ENCODE measurements at places on chromosomes 13 and 19.

GRCh38 chr13:21971662-21972621 lies 301.1 kb downstream of the FGF9 start:
- DNase-seq, result no peak

- no peak for DNase-seq
Measured at GRCh38 chr19:51111606-51112005, 3.4 kb upstream of the CTU1 start.

DNA sequence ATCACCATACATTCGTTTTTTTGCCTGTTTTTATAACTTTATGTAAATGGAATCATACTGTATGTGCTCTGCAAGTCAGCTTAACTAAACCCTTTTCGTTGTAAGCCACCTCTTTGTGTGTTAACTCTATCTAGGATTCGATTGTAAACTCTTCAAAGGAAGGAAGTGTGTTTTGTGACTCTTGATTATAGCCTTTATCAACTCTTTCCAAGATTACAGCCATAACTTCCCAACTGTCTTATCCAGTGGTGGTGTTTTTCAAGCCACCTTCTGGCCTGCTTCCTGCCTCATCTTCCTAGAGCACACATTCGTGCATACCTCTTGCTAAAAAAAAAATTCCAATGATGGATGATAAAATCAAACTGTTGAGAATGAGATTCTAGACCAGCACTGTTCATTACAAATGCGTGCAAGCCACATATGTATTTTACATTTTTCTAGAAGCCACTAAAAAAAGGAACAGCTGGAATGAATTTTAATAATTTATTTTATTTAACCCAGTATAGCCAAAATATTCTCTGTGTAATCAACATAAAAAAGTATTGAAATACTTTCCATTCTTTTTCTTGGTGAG lies 12.0 kb upstream of the FBXL3 start:
- no peak for DNase-seq

GRCh38 chr13:44814161-44814560 lies 175.1 kb downstream of the NUFIP1 start:
- DNase-seq, result no peak

DNA sequence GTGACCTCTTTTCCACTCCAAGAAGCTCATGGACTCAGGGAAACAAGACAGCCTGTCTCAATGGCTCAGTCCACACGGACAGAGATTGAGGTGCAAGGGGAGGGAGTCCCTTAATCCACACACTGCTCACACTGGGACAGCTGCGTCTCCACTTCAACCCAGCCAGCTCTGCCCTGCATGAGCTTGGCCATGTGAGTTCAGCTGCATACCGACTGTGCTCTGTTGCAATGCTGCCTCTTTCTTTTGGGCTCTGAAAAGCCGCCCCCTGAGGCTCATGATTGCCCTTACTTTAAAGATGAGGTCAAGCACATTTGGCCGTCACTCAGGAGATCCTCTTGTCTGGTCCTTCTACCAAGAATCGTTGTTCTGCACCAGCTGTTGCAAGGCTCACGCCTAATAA lies 64.8 kb upstream of the KCTD15 start:
- no peak for DNase-seq

DNA sequence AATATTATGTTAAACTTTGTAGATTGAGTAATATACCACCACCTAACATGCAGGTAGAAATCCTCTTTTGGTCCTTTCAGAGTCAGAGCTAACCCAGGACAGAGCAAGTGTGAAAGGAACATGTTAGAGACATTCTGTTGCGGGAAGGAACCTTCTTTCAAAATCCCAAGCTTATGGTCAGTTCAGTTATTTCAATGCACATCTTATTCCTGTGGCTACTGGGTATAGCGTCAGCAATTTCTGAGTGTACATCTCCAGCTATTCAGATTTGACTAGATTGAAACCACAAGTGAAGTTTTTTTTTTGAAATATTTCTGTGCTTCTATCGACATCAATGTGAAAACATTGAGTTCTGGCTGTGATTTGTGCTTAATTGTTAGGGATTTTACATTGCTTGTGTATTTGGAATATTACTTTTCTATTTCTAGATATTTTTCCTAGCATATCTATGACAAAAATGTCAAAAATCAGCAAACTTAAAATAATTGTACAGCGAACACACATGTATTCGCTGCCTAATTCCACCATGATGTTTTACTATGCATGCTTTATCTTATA lies 165.3 kb downstream of the LMO7 start:
- no peak for DNase-seq

DNA sequence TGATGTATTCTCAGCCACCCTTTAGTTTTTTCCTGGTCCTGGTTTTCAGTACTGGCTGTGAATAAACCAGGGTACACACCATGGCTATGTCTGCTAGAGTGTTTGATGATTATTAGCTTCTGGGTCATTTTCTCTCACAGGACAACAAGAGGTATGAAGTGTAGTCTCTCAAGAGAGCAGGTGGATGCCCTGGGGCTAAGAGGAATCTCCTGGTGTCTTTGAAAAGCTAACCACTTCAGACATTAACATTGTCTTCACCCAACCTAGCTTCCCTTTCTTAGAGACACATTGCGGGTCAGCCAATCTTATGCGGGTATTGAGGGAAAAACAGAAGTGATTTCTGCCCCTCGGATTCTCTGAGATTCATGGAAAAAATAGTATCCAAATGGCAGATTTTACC lies 1.6 kb downstream of the ZNF730 start:
- DNase-seq, result no peak

GRCh38 chr13:99585609-99586008 lies 84.3 kb downstream of the TM9SF2 start:
- DNase-seq, result no peak

- DNase-seq, result no peak
Measured at GRCh38 chr13:43422116-43422515, 364.7 kb downstream of the ENOX1 start.

GRCh38 chr13:93736909-93737308 lies 510.3 kb downstream of the GPC6 start:
- DNase-seq, result no peak

DNA sequence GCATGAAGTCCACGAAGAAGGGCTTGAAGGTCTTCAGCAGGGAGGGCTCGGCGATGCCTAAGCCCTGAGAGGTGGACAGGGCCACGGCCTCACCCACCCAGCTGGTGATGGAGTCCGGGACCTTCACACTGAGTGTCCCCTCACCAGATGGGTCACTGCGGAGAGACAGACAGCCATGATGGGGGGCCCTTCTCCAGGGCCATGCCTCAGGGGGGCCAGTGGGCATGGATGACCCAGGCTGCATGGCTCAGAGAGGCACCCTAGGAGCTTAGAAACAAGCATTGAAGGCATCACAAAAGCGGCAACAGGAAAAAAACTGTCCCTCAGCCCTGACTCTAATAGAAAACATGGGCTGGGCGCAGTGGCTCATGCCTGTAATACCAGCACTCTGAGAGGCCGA lies 63.2 kb downstream of the F2RL3 start:
- DNase-seq, result no peak

- DNase-seq, result no peak
Measured at GRCh38 chr13:95741584-95742563, 64.9 kb downstream of the DNAJC3 start.

- DNase-seq, result no peak
Measured at GRCh38 chr13:26482451-26483197, 74.9 kb upstream of the WASF3 start.

DNA sequence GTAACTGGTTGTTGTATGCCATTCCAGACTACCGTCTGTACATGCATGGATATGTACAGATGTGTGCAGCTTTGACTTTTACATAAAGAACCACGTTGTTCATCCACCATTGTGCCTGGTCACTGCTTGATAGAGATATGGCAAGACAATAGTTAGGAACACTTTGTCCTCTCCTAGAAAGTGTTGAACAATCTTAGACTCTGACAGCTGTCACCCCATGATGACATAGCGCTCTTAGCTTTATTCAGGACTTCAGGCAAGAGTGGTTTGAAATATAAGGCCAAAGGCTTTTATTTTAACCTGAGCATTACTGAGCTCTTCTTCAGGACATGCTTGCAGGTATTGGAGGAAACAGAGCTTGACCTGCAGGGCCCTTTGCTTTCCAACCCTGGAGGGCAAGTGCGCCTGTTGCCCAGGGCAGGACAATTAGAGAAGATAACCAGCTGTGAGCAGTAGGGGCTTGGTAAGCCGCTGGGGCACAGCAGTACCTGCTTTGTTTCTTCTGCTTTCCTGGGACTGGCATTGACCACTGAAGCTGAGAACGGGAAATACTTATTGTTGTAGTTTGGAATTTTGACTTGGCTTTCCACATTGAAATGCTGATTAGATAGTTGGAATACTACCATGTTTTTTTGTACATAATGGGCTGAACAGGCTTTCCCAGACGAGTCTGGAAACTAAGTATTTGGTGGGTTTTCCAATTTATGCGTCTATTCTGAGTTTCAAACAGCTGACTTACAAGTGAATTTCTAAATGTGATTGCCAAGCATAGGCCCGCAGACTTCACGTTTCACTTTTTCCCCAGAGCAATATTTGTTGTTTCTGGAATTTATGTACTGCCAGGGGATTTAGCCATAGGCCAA lies 51.1 kb downstream of the GARRE1 start:
- no peak for DNase-seq

DNA sequence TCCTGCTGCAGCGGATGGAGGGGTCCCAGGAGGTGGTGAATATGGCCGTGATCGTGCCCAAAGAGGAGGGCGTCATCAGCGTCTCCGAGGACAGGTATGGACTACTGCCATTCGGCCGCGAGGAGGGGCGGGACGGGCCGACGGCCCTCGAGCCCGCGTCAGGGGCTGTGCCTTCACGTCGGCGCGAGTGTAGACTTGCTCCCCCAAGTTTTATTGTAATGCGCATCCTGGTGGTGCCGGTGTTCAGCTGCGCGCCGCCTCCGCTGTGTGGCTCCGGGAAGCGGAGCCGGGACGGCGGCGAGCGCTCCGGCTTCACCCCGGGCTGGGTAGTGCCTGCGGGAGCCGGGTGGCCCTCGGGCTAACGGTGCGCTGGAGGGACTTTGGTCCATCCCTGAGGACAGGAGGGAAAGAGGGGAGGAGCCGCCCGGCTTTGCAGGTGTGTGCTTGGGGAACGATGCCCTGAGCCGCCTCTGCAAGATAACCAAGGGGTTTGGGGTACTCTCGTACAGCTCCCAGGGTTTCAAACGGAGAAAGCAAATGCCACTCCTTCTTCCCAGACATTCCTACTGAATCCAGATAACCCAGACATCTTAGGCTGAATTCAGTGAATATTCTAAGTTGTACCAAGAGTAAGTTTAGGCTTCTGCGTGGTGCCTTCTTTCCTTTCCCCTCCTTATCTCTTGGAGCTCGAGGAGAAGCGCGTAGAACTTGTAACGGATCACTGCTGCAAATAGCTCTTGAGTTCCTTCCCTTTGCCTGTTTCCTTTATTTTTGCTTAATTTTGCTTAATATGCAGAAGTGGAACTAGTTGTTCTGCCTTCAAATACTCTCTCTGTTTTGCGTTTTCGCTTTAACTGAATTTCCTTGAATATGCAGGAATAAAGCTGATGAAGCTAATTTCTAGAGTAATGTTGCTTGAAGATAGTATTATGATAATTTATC lies 740 bp downstream of the WDFY2 start:
- peak; percentile 84 for DNase-seq

GRCh38 chr19:38900743-38901190 lies 998 bp downstream of the NFKBIB start:
- no peak for DNase-seq

GRCh38 chr19:48085904-48086864 lies 24.4 kb downstream of the PLA2G4C start:
- DNase-seq, result no peak

DNA sequence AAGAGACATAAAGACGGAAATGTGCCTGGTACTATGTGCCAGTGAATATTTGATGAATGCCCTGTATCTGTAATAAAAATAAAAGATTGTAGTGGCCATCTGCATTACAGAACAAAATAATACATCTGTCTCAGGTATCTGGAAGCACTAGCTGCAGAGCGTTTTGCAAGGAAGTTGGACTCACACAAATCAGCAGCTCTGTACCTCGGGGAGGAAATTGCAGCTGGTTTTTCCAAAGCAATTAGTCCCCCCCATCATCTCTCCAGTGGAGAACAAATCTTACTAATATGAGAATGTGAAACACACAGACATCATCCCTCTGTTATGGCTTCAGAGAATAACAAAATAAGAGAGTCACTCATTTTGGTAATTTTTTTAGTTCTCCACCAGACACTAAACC lies 245.3 kb downstream of the ITGBL1 start:
- peak; percentile 63 for DNase-seq

DNA sequence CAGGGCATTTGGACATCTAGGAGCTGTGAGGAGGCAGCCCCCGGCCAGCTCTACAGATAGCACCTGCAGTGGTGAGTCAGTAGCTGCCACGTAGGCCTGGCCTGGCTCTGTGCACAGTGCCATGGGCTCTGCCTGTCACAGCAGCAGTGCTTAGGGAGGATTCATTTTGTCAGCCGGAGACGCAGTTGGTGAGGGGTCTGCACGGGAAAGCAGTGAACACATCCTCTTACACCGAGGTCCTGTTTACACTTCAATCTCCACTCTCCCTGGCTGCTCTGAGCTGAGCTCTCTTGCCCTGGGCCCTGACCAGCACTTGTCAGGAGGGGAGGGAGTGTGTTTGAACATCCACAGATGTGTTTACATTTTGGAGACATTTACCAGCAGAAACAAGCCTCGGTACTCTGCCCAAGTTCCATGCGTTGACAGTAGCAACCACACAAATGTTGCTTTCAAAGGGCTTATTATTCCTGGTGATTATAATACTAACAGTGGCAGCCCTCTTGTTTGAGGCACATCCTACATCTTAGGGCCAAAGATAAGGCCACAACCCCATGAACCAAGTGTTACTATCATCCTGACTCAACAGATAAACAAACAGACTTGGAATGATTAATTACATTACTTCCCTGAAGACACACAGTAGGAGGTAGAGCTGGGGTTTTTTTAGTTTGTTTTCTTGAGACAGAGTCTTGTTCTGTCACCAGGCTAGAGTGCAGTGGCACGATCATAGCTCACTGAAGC lies 148.9 kb downstream of the USP12 start:
- DNase-seq, result no peak

DNA sequence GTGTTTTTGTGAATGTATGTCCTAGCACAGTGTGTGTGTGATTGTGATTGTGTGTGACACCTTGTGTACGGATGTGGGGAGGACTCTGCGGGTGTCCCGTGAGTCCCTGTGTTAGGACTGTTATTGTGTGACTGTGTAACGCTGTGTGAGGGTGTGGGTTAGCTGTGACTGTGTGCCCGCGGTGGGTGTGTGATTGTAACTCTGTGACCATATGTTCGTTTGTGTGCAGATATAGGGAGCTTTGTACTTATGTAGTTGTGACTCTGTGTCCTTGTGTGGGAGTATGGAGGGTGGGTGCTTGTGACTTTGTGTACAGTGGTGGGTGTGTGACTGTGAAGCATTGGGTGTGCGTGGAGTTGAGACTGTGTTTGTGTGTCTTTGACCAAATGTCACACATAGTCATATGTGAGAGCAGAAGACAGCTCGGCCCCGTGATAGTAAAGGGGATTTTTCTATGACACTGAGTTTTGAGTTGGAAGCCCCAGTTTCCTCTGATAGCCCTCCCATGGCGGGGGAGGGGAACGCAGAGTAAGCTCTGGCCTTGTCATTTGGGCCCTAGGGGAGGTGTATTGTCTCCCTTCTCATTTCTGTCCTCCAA lies 949 bp upstream of the ZNF260 start:
- no peak for DNase-seq

GRCh38 chr19:42461700-42462324 lies 19.1 kb upstream of the CXCL17 start:
- peak; percentile 21 for DNase-seq
